ENCODE measurements at places on chromosomes 5 and 9.

DNA sequence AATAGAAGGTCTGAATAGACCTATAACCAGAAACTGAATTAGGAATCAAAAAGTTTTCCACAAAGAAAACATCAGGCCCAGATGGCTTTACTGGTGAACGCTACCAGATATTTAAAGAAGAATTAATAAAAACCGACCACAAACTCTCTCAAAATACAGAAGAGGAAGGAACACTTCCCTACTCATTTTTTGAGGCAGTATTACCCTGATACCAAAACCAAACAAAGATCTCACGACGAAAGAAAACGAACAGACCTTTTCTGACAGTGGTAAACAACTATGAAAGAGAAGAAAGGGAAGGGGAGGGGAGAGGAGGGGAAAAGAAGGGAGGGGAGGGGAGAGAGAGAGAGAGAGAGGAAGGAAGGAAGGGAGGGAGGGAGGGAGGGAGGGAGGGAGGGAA lies 13.5 kb downstream of the B4GALT1 start:
- DNase-seq: no peak

DNA sequence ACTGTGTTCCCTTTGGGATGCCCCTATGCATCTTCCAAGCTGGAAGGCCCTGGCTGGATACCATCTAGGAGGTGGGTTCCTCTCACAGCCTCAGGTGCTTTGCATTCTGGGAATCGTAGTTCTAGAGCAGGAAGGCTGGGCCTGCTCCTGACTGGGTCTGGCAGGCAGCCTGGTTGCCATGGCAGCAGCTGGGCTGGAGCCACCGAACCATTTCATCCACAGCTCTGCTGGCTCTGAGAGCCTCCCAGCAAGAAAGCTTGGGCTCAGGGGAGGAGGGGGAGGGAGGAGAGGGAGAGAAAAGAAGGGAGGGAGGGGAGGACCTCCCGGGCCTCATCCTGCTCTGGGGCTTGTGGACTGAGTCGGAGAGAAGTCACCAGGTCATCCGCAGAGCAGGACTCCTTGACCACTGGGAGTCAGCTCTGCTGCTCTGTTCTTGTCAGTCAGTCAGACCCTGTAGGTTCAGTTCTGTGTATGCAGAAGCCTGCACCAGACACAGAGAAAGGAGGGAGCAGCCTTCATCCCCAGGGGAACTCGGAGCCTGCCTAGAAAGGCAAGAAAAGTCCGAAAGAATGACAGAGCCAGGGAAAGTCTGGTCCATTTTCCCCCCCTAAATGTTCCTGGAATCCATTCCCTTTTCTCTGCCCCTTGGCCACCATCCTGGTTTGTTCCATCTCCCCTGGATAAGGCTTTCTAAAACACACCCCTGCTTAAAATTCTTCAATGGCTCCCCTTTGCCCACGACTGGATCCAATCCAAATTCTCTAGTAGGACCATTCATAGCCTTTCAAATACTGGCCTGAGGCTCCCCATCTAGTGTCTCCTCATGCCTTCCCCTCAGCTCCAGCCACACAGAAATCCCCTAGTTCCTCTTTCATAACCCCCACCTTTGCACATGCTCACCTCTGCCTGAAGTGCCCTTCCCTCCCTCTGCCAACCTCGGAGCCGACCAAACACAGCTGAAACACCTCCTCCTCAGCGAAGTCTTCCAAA lies 65.4 kb upstream of the ARAP3 start:
- no peak for DNase-seq

GRCh38 chr9:69171049-69171448 lies 3.0 kb upstream of the TJP2 start:
- no peak for DNase-seq

GRCh38 chr5:135739383-135739981 lies 95.0 kb upstream of the SLC25A48 start:
- no peak for DNase-seq

GRCh38 chr5:140005145-140005591 lies 37.9 kb downstream of the NRG2 start:
- no peak for DNase-seq

- no peak for DNase-seq
Observed at GRCh38 chr9:77819657-77820056, 171.5 kb upstream of the GNA14 start.

GRCh38 chr5:108730617-108731340 lies 16.9 kb upstream of the FER start:
- no peak for DNase-seq

DNA sequence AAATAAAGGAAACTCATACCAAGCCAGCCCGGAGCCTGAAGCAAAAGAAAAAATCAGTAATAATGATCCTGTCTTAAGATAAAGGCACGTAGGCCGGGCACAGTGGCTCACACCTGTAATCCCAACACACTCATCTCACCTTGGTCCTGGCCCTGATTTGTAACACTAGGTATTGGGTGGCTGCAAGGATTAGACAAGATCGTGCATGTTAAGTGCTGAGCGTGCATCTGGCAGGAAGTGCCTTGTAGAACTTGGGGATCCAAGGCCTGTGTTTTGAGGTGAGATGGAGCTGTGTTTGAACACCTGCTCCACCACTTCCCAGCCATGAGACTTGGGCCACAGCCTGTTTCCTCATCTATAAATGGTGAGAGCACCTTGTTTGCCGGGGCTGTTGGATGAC lies 41.5 kb downstream of the SPRY4 start:
- DNase-seq: no peak

DNA sequence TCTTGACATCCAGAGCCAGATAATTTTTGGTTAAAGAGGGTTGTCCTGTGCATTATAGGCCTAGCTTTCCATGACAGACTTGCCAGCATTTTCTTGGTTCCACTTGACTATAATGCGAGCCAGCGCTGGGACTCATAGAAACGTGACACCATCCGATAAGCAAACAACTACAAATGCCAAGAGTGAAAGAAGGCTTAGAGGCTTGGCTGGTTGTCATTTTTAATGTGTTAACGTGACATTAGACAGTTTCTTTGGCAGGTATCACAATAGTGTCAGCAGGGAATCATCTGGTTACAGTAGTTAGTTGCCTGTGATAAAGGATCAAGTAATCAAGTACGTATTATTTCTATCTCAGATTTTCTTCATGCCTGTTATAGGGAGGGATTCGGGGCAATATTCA lies 20.0 kb upstream of the LIFR start:
- DNase-seq: no peak

DNA sequence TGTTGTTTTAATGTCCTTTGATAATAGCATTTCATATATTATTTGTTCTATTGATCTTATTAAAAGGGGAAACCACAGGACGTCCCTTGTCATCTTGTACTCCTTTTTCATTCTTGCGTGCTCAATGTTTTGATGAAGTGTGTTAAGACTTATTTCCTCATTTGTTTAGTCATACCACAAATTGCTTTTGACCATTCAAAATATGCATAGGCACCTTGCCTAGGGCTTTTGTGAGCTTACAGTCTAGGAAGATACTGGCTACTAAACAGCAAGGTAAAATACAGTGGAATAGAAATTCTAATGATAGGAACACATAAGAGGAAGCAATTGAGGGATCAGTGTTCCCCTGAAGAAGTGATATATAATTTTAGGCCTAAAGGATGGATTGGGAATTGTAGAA lies 190.3 kb downstream of the WDR70 start:
- no peak for DNase-seq

GRCh38 chr5:8291641-8292040 lies 422.7 kb downstream of the MTRR start:
- no peak for DNase-seq

DNA sequence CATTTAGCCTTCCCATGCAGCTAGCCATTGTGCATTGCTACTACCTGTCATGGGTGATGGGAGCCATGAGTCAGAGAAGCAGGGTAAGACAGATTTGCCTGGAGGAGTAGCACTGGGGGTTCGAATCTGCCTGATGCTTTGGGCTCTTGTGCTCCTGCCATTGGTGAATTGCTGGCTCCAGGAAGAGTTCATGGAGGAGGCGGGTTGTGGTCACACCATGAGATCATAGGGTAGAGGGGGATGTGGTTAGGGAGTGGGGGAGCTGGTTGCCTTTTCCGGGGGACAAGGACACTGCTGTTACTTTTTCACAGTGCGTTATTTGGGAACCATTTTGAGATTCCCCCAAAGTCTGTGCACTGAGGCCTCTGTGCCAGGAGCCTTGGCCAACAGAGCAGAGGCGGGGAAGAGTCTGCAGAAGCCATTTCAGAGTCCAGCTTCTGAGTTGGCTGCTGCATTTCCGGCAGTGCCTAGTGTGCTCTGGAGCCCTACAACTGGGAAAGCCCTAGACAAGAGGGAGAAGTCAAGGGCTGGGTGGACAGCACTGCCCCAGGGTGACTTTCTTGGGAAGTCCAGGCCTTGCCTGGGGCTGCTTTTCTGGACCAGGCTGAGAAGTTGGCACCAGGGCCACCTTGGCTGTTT lies 6.2 kb downstream of the ANGPTL2 start:
- DNase-seq: no peak

- DNase-seq: peak; percentile 34
Observed at GRCh38 chr5:35202319-35203111, 27.8 kb downstream of the PRLR start.

DNA sequence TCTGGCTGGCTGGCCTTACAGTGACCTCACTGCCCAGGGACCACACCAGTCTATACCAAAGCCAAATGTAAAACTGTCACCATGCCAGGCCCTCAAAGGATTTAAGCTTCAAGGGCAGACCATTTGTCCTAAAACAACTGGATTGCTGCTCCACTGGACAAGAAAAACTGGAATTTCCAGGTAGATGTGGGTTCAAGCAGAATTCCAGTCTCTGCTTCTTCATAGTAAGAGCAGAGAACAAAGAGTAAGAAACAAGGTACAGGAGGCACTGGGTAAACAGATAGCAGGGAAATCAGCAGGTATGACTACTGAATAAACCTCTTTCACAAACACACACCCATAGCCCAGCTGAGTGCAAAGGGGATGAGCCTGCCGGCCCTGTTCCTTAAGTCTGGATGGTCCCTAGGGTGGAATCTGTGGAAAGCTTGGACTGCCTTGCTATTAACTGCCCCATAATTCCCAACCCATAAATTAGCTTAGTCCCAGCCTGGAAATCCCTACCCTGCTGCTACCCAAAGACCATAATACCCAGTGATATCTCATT lies 5.5 kb downstream of the B4GALT1 start:
- DNase-seq: no peak

DNA sequence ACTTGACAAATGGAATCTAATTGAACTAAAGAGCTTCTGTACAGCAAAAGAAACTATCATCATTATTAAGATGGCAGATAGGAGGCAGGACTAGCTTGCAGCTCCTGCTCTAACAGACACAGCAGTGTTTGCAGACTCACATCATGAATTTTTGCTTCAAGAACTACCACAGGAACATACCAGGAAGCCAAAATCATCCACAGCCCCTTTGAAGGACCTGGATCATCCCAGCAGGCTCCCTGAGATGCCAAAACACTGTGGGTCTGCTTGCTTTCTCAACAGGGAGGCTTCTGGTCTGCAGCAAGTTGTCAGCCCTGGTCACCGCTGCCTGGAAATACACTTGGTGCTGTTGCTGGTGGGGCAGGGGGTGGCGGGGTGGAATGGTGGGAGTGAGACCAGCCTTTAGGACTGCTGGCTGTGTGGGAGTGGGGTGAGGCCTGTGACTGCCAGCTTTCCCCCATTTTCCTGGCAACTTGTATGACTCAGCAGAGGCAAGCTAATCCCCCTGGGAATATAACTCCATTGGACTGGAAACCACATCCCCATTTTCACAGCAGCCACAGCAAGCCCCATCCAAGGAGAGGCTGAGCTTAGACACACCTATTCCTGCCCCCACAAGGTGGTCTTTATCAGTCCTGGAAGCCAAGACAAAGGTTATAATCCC lies 533.8 kb upstream of the CYLC2 start:
- DNase-seq: no peak

GRCh38 chr5:1564182-1564748 lies 40.5 kb upstream of the LPCAT1 start:
- DNase-seq: no peak

GRCh38 chr5:169369130-169369529 lies 68.2 kb upstream of the SLIT3 start:
- DNase-seq: no peak

- DNase-seq: no peak
Observed at GRCh38 chr5:96790961-96791504, 16.7 kb downstream of the ERAP1 start.

- DNase-seq: no peak
Observed at GRCh38 chr5:94640176-94640575, 21.7 kb downstream of the SLF1 start.

GRCh38 chr5:68345171-68345570 lies 129.6 kb downstream of the PIK3R1 start:
- DNase-seq: no peak

DNA sequence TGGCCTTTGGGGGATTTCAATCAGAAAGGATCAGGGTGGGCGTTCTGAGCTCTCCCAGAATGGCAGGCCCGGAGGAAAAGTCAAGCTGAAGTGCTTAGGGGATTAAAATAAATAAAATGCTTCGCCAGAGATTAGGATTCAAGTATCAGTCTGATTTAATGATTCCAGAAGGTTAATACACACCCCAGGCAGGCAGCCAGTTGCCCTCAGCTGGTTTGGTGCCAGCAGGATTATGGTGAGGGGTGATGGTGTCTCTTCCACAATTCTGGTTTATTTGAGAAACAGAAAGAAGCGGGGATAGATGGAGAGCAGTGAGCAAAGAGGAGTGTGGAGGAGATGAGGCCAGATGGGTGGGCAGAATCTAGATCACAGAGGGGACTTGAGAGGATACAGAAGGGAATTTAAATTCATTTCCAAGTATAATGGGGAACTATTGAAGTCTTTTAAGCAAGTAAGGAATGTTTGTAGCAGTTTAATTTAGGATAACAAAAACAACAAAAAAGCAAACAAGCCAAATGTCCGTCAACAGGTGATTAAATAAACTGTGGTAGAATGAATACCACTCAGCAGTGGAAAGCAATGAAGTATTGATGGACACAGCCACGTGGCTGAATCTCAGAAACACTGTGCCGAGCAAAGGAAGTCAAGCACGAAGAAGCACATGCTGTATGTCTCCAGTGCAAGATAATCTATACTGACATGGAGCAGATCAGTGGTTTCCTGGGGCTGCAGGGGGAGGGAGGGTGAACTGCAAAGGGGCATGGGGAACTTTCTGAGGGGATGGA lies 297.7 kb downstream of the MSX2 start:
- no peak for DNase-seq

- no peak for DNase-seq
Observed at GRCh38 chr5:78467752-78468357, 107.4 kb downstream of the SCAMP1 start.

DNA sequence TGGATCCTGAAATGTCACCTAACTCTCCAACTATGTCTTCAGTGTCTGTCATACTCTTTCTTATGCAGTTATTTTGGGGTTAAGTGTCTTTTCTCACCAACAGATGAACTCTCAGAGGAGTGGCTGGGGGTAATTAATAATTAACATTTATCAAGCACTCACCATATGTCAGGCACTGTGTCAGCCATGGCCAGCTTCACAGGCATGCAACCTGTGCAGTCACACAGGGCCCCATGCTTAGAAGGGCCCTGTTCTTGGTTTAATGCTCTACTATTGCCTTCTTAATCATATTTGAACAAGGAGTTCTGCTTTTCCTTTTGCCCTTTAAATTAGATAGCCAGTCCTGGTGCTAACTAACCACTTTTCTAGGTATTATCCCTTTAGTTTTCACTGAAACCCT lies 3.4 kb upstream of the GRPEL2 start:
- DNase-seq: no peak

GRCh38 chr5:165031371-165031770 lies 1526.0 kb downstream of the MAT2B start:
- no peak for DNase-seq

Measured in stimulated activated CD4-positive, alpha-beta T cell treated with anti-CD3 and anti-CD28 coated beads, Interleukin-4, amount 100 ng/mL, for 1 hour (primary cell).